ENCODE measurements at places on chromosomes 4 and X. TPM values are rescaled to one million over a fixed set of nuclear protein-coding genes. Genes with fewer than 3 reads are reported as not detected.

The PPP1R2C gene
- total RNA-seq: not detected

The ANXA5 gene
- total RNA-seq: 152 TPM

The FUNDC2 gene
- 98.8 TPM for total RNA-seq

The XAGE1A gene
- total RNA-seq: not detected

The VCX2 gene
- not detected for total RNA-seq

The CLNK gene
- total RNA-seq: not detected

DNA sequence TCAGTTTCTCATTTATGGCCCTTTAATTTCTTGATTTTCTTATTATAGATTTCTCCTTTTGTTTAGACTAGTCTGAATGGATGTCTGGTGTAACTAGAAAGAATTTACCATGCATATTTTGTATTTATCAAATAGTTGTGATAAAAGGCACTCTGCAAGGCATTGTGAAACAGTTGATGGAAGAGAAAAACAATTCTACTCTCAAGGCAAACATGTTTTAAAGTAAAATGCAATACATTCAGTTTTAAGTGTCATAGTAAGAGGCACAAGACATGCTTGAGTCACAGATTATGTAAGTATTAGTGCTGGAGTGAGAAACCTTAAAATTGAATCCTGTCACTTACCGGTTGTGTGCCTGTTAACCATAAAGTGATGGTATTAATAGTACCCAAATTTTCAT is 283.3 kb upstream of the DKK2 start:
- H3K27ac ChIP-seq: no peak overlapping the region
- no peaks in the 10 kb centered on the region for H3K27me3 ChIP-seq
- H3K4me3 ChIP-seq: no peak overlapping the region
- DNase-seq: no peak

- no peak overlapping the region for H3K4me3 ChIP-seq
- no peak for DNase-seq
- H3K27me3 ChIP-seq: no peaks in the 10 kb centered on the region
- no peaks in the 10 kb centered on the region for H3K4me1 ChIP-seq
Measured at GRCh38 chr4:22707390-22707789, 14.7 kb downstream of the GBA3 start.

- peaks cover 10% of the 10 kb centered on the region for H3K4me1 ChIP-seq
- peaks cover 12% of the 10 kb centered on the region for H3K27me3 ChIP-seq
- no peaks in the 10 kb centered on the region for H3K36me3 ChIP-seq
- DNase-seq: no peak
- H3K27ac ChIP-seq: no peak overlapping the region
- H3K4me3 ChIP-seq: no peak overlapping the region
Measured at GRCh38 chrX:148504506-148504905, 4.1 kb downstream of the AFF2 start.

GRCh38 chrX:136762820-136763452 is 17.8 kb downstream of the ARHGEF6 start:
- H3K4me1 ChIP-seq: no peaks in the 10 kb centered on the region
- H3K27me3 ChIP-seq: no peaks in the 10 kb centered on the region
- no peak overlapping the region for H3K27ac ChIP-seq
- no peaks in the 10 kb centered on the region for H3K36me3 ChIP-seq
- no peak for DNase-seq

- no peaks in the 10 kb centered on the region for H3K4me1 ChIP-seq
- no peaks in the 10 kb centered on the region for H3K36me3 ChIP-seq
- DNase-seq: no peak
- no peak overlapping the region for H3K27ac ChIP-seq
- no peaks in the 10 kb centered on the region for H3K27me3 ChIP-seq
- H3K4me3 ChIP-seq: no peak overlapping the region
Measured at GRCh38 chr4:47349326-47349725, 114.2 kb downstream of the COMMD8 start.

DNA sequence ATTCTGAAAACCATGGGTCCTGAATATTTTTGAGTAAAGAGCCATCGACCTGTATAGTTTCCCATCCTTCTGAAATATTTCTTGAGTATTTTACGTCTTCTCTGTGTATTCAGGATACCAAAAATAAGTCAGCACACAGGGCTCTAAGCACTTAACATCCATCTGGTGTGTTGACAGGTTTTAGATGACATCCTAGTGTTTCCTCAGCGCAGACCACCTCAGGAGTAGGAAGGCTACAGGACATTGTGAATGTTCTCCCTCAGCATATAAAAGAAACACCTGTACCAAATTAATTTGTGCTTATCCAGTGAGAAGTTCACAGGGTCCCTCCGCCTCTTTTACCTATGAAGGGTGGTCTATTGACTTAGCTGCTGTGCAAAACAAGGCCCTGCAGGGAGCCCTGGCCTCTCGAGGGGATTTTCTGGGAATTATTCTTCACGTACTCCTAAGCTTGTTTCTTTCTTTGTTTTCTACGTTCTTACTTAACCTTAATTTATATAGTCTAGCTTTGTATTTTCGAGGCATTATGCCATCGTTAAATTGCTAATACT is 241.8 kb downstream of the FBXO8 start:
- no peak for DNase-seq
- no peaks in the 10 kb centered on the region for H3K4me1 ChIP-seq
- no peaks in the 10 kb centered on the region for H3K27me3 ChIP-seq
- no peak overlapping the region for H3K4me3 ChIP-seq

GRCh38 chr4:8917321-8917811 is 45.7 kb upstream of the HMX1 start:
- no peak overlapping the region for H3K27ac ChIP-seq
- H3K27me3 ChIP-seq: no peaks in the 10 kb centered on the region
- H3K4me1 ChIP-seq: no peaks in the 10 kb centered on the region
- H3K36me3 ChIP-seq: no peaks in the 10 kb centered on the region

- no peaks in the 10 kb centered on the region for H3K4me1 ChIP-seq
- H3K27me3 ChIP-seq: no peaks in the 10 kb centered on the region
- no peaks in the 10 kb centered on the region for H3K36me3 ChIP-seq
- DNase-seq: no peak
Measured at GRCh38 chr4:61734409-61734808, 534.3 kb downstream of the ADGRL3 start.

DNA sequence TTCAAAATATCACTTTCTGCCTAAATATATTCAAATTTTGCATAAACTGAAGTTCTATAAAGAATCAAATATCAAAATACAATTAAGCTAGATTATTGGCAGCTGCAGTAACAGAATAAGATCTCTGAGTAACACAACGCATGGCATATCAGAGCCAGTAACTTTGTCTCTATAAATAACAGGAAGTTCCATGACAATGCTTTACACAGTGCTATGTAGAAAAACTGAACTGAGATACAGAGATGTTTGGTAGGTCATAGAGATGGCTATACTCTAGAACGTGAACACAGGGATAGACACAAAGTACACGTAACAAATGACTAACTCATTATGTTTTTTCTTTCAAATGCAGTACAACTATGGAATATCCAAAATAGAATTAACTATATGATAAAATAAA is 18.2 kb downstream of the UBE2D3 start:
- no peaks in the 10 kb centered on the region for H3K27me3 ChIP-seq
- no peaks in the 10 kb centered on the region for H3K36me3 ChIP-seq
- peaks cover 42% of the 10 kb centered on the region for H3K4me1 ChIP-seq
- DNase-seq: no peak

DNA sequence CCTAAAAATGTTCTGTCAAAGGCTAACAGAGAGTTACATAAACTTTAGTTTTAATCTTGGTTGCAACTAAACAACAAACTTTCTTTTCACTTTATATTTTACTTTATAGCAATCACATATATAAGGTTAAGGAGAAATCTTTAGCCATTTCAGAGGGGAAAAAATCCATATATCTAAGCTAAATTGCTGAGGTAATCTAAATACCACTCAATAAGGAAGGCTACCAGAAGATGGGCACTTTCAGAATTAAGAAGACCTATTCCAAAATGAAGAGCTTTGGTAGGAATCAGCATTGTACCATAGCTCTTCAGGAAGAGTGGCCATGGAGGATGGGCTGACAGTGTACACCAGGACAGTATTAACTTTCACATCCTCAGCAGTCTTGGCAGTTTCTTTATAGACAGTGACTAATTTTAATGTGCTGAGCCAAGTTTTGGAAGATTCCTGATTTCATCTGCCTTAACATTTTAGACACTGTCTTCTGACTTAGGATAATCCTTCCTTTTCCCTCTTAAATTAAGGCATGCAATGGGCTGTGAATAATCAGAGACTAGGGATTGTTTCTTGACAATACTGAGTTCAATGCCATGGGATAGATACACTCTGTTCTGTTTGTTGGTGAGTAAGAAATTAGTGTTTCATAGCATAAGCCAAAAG is 7.1 kb downstream of the FAT4 start:
- H3K36me3 ChIP-seq: no peaks in the 10 kb centered on the region
- peak overlapping the region; percentile 68 for H3K27ac ChIP-seq
- DNase-seq: no peak

GRCh38 chr4:36719425-36719824 is 438.0 kb downstream of the DTHD1 start:
- DNase-seq: no peak
- H3K4me1 ChIP-seq: no peaks in the 10 kb centered on the region
- H3K4me3 ChIP-seq: no peak overlapping the region
- no peak overlapping the region for H3K27ac ChIP-seq

GRCh38 chrX:153449368-153450113 is 3.7 kb upstream of the TREX2 start:
- no peaks in the 10 kb centered on the region for H3K27me3 ChIP-seq
- DNase-seq: no peak
- H3K27ac ChIP-seq: no peak overlapping the region

GRCh38 chrX:100895365-100896075 is 21.4 kb upstream of the NOX1 start:
- no peaks in the 10 kb centered on the region for H3K27me3 ChIP-seq
- DNase-seq: no peak
- H3K36me3 ChIP-seq: no peaks in the 10 kb centered on the region
- no peaks in the 10 kb centered on the region for H3K4me1 ChIP-seq

Data from sigmoid colon (tissue), 7 donors.